Smooth muscle cell of the umbilical artery (primary cell): ENCODE measurements at places on chromosomes 13 and 19. TPM values are rescaled to one million over a fixed set of nuclear protein-coding genes. Genes with fewer than 3 reads are reported as not detected.

The CEACAM3 gene
- not detected in 2 replicates for total RNA-seq

The MBD3L3 gene
- not detected in 2 replicates for total RNA-seq

The SOHLH2 gene
- total RNA-seq, result 0.59 and 0.83 TPM in 2 replicates

The CTXN1 gene
- 2.1 and 9.5 TPM in 2 replicates for total RNA-seq

The CABP5 gene
- total RNA-seq, result not detected in 2 replicates

The B3GNT3 gene
- not detected in 2 replicates for total RNA-seq

The SRRM5 gene
- total RNA-seq, result 0.05 TPM in 1 of 2 replicates, not detected in the other

The HNRNPA1L2 gene
- total RNA-seq, result 2.5 and 2.7 TPM in 2 replicates

The ZGLP1 gene
- total RNA-seq, result 0.59 and 1.1 TPM in 2 replicates
